NCI-H345 (cell line): ENCODE measurements at places on chromosomes 12 and 14.

GRCh38 chr14:79661752-79662151 is 549.6 kb downstream of the DIO2 start:
- no peak for DNase-seq

- peak; percentile 48 for DNase-seq
These were observed 76.0 kb downstream of the PRIMA1 start for GRCh38 chr14:93712079-93712837.

- DNase-seq, result no peak
These were observed 21.3 kb downstream of the YBX3 start for GRCh38 chr12:10701843-10702242.

DNA sequence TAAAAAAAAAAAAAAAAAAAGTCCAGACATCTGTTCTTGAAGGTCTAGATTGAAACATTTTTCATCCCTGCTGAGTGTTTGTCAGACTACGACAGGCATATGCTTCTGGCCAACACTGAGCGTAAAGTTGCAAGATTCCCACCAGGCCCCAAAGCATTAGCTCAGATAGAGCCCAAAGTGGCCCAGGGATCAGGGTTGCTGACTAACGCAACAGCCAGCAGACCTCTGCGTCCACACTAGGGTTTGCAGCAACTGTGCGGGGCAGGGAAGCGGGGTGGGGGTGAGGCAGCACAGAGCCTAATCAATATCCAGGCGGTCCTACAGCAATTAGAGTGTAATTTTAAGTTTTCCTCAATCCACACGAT is 55.7 kb downstream of the SSH1 start:
- DNase-seq, result no peak

GRCh38 chr12:6998715-6999451 is 19.4 kb downstream of the LPCAT3 start:
- DNase-seq, result no peak

DNA sequence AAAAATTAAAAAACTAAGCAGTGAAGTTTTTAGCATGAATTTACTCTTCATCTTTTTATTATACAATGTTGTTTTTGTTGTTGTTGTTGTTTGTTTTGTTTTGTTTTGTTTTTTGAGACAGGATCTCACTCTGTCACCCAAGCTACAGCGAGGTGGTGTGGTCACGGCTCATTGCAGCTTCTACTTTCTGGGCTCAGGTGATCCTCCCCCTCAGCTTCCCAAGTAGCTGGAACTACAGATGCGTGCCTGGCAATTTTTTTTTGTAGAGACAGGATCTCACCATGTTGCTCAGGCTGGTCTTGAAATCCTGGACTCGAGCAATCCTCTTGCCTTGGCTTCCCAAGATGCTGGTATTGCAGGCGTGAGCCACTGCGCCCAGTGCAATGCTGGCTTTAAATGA is 11.3 kb downstream of the PPFIBP1 start:
- DNase-seq, result no peak

- no peak for DNase-seq
These were observed 4.1 kb upstream of the PCNX4 start for GRCh38 chr14:60087668-60088067.

DNA sequence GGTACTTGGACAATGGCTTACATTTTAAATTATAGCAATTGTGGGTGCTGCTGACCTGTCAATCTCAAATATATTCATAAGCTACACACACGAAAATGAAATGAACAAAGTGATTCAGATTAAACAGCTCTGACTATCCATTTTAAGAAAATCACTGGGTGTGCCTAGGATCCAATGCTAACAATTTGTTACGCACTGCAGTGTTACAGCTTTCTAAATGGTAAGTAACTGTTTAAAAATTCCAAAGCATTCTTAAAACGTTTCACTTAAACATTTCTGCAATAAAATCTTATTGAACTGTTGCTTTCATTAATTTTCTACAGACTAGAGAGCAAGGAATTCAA is 18.9 kb downstream of the LMO3 start:
- no peak for DNase-seq

DNA sequence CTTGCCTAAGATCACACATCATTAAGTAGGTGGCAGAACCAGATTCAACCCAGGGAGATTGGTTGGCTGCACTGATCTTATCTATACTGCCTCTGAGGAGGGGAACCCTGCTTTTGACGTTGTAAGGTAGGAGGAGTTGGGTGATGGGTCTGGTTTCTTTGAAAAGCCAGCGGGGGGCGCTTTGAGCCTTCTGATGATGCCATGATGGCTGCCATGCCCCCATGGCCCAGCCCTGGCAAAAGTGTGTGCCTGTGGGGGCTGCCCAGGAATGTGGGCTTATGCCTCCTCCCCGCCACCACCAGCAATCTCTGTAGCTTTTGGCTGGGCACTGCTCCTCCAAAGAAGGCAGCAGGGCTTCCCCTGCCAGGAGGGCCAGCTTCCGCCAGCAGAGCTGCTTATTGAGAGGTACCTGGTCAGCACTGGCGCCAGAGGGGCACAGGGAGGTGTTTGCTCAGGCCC is 224.3 kb downstream of the SLC41A2 start:
- DNase-seq, result no peak

DNA sequence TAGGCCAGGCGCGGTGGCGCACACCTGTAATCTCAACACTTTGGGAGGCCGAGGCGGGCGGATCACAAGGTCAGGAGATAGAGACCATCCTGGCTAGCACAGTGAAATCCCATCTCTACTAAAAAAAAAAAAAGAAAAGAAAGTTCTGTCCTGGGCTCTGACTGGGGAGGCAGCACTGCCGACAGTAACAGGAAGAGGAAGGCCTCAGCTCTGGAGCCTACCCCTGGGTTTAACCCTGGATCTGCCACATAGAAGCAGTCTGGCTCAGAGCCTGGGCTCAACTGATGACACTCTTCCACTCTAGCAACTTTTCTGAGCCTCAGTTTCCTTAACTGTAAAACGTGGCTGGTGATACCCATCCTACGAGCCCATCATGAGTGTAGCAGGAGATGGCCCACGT is 60.5 kb downstream of the ACTN1 start:
- DNase-seq, result no peak

DNA sequence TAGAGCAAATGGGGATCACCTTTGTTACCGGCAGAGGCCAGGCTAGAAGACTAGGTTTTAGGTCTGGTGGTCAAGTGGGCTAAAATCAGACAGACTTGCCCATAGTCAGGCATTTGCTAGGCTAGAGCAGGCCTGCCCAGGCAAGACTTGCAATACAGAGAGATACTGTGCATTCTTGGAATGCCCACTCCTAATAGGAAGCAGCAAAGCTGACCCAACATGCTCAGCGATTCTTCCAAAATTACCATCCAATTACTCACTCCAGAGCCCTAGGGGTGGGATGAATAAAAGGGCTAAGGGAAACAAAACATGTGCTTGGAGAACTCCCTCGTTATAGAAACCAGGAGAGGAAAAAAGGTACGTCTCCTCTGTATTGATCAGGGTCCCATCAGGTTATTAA is 187.8 kb upstream of the AMIGO2 start:
- DNase-seq, result no peak

- no peak for DNase-seq
These were observed 71.3 kb downstream of the CRACR2A start for GRCh38 chr12:3681595-3682061.

DNA sequence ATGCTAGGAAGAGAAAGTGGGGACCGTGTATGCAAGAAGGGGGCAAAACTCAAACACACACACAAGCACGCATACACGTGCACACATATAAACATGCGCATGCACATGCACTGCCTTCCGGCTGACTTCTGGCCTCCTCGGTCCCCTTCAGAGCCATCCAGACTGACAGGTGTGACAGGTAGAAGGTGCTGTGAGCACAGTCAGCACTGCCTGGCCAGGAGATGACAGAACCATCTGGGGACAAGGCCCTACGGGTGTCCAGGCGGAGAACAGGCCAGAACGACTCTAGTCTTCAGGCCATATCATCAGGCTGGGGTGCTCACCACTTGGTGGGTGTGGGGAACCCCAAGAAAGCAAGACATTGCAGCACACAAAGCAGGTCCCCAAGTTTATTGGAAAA is 7.3 kb downstream of the KRT83 start:
- no peak for DNase-seq

DNA sequence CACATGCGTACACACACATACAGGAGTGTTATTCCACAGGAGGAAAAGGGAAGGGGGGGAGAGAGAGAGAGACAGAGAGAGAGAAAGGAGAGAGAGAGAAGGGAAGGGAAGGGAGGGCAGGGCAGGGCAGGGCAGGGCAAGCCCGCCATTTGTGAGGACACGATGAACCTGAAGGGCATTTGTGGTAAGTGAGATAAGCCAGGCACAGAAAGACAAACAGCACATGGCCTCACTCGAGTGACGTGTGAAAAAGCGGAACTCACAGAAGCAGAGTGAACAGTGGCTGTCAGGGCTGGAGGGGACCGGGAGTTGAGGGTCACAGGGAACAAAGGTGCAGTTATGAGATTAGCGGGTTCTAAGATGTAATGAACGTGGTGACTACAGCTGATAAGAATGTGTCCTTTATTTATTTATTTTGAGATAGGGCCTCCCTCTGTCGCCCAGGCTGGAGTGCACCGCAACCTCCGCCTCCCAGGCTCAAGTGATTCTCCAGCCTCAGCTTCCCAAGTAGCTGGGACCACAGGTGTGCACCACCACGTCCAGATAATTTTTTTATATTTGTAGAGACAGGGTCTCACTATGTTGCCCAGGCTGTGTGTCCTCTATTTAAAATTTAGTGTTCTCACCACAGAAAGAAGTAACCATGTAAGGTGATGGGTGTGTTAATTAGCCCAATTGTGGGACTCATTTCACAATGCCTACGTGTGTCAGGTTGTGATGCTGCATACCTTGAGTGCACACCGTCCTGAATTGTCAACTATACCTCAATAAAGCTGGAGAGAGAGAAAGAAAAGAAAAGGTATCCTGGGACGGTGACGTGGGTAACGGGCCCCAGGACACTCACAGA is 18.7 kb upstream of the FBRSL1 start:
- no peak for DNase-seq

DNA sequence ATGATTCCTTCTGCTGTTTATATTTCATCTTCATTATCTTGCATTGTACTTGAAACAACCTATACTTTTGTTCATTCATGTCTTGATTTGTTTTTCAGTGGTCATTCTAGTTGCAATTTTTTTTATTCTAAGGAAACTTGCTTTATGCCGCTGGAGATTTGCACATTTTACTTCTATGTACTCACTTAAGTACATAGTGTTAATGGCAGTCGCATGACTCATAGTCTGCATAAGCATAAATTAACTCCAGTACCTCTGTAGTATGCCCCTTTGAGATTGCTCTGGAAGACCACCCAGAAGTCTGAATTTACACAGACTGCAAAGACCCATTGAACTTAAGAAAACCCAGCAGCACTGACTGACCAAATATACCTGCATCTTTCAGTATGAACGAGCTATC is 77.0 kb downstream of the MSRB3 start:
- DNase-seq, result no peak

- DNase-seq, result no peak
These were observed 9.5 kb upstream of the NAA30 start for GRCh38 chr14:57380935-57381334.

GRCh38 chr12:124548854-124549378 is 18.5 kb downstream of the NCOR2 start:
- no peak for DNase-seq

DNA sequence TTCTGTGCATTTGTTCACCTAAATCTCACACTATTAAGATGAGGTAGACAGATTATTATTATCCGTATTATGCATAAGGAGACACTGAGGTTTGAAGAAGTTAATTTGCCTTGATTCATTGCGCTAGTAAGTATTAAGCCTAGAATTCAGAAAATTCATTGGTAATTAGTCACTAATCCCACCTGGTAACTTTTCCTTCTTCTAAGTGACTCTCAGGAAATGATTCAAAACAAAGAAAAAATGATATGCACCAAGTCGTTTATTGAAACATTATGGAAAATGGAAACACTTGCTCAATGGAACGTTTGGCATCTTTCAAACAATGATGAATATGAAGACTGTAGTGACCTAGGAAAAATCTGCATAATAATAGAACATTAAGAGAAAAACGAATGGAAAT is 15.2 kb downstream of the RFX4 start:
- DNase-seq, result no peak

- DNase-seq, result no peak
These were observed 330.5 kb upstream of the LRIG3 start for GRCh38 chr12:59250766-59251165.

- peak; percentile 74 for DNase-seq
These were observed 63.2 kb downstream of the TSPAN11 start for GRCh38 chr12:30989754-30990153.

DNA sequence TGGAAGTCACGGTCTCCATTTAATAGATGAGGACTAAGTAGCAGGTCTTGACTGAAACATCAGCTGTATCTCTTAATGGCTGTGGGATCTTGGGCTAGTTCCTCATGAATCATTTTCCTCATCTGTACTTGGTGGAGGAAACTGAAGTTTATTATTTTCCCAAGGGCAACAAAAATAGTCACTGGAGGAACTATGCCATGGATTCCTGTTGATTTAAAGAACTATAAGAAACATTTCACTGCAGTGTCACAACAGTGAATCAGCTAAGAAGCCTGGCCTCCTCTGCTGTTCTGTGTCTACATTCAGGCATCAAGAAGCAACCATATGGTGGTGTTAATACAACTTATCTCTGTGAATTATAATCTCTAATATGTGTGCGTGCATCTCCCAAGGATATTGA is 200.5 kb downstream of the STXBP6 start:
- no peak for DNase-seq

- no peak for DNase-seq
These were observed 120.7 kb downstream of the PIWIL1 start for GRCh38 chr12:130458341-130458740.

- DNase-seq, result peak; percentile 56
These were observed 85.2 kb upstream of the MAX start for GRCh38 chr14:65187421-65188049.

DNA sequence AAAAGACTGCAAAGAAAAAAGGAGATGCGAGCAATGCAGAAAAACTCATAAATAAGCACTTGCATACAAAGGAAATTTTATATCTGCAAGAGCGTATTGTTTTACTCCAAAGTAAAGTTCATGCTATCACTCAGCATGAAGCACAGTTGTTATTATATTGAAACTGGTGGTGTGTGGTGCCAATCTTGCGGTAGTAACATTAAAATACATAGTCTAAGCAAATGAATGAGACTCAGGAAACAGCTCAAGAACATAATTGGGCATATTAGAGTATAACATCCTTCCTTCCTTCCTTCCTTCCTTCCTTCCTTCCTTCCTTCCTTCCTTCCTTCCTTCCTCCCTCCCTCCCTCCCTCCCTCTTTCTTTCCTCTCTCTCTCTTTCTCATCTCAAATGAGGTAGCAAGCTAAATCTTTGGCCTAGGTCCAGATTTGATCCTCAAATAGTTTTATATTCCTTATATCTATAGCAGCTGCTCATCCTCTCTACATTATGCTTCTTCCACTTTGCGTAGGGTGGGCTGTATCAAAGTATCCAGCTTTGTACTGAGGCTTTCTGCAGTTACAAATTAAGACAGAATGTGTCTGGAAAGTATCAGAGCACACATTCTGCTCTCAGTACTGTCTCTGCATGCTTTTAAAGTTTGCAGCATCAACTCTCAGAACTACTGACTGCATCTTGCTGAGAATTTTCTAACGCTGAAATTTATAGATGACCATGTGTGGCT is 718.3 kb downstream of the RERGL start:
- DNase-seq, result no peak

- DNase-seq, result no peak
These were observed 588 bp downstream of the PIK3C2G start for GRCh38 chr12:18261906-18262305.
